ENCODE measurements at places on chromosomes 1 and 21.

- no peak for DNase-seq
Measured at GRCh38 chr1:174469687-174470086, 21.9 kb downstream of the GPR52 start.

DNA sequence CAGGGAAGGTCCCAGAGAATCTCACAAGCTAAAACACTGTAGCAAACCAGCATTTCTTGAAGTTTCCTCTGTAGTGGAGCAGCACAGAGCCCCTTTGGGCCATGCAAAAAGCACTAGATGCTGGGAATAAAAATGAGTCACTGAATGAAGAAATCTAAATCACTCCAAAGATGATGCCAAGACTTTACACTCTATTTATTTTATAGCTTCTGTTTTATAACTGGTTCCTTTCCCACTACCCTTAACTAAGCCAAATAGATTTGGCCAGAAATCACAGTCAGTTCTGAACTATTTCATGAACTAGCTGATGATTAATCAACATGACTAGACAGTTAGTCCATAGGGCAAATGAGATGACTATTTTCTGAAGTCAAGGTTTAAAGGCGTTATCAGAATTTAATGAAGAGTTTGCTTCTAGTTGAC, 89.5 kb downstream of the SCMH1 start:
- peak; percentile 78 for DNase-seq

GRCh38 chr1:82152356-82153271, 351.9 kb downstream of the ADGRL2 start:
- no peak for DNase-seq

DNA sequence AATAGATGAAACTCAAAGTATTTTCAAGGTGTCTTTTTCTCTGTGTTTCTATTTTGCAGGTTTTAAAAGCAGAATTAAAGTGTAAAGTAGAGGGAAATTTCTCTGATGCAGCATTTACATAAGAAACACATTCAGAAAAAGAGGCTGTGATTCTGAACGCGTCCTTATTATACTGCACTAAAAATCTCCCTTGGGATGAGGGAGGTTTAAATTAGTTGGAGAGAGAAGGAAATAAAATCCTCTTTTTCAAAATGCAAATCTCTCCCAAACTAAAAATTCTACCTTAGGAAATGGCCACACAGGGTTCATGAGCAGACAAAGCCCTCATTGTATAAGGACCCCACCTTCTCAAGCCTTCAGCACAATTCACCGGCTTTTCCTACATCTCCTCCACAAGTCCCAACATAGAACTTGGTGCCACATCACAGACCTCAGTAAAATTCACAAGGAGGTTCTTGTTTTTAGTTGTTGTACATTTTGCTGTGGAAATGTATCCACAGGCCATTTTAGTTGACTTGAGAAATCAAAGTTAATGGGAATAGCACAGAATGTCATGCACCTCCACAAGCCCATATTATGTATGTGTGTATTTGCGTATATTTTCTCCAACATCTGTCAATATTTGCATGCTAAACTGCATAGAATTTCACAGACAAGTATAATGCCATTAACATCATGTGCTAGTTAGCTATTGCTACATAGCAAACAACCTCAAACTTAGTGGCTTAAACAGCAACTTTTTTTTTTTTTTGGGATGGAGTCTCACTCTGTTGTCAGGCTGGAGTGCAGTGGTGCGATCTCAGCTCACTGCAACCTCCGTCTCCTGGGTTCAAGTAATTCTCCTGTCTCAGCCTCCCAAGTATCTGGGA, 59.8 kb downstream of the MAB21L3 start:
- no peak for DNase-seq

DNA sequence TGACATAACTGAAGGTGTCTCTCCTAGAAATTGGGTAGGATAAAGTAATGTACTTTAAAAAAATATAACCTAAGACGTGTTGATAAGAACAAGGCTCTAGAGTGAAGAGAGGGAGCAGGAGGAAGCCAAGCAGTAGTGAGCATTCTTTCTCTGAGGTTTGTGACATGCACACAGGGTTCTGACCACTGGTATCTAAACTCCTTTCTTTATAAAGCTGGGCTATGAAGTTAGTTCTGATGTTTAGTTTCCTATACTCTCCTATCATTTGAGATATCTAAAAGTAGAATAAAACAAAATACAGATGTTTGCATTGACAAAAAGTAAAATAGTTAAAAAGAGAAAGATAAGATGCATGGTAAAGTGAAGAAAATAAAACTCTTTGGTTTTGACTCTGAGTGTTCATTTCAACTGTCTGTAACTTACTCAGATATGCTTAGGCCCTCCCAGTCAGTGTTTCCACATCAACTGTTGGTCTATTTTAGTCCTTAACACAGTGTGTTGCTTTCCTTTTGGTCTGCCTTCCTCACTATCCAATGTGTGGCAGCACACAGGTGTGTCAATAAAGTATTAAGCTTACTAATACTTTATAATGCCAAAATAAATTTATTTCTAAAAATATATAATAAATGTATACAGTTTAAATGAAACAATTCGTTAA, 543.5 kb downstream of the PTPRC start:
- DNase-seq, result no peak

DNA sequence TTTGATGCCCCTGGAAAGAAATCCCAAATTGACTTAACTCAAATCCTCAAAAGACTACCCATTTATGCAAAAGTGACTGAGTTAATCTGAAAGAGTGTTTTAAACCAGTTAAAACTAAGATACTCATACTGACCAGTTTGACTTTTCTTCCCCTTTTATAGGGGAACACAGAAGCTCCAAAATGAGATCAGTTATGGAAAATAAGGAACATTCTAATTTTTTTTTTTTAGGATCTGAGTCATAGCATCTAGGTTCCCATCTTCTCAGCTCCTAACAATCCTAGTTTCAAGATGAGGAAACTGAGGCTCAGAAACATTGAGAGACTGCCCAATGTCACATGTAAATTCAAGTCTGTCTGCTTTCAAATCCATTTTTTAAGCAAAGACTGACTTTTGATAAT, 231.1 kb upstream of the RUNX1 start:
- DNase-seq, result no peak

- DNase-seq, result no peak
Measured at GRCh38 chr1:87451229-87451920, 122.7 kb downstream of the LMO4 start.

- peak; percentile 67 for DNase-seq
Measured at GRCh38 chr1:205950280-205950679, 7.0 kb upstream of the SLC26A9 start.

DNA sequence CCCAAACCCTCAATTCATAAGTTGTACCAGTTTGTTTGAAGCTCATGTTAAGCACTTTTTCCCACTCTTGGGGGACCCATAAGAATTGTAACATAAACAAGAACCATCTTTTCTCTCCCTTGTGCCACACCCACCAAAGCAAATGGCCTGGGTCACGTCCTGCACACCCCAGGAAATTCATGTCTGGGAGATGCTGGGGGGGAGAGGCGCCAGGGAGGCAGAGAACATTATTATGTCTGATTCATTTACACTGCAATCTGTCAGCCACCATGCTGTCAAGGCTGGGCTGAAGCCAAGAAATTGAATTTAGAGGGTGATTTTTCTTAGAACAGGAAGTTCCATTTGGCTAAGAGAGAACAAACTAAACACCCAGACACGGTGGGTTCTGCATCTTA, 37.2 kb upstream of the IPO9 start:
- DNase-seq, result peak; percentile 89

DNA sequence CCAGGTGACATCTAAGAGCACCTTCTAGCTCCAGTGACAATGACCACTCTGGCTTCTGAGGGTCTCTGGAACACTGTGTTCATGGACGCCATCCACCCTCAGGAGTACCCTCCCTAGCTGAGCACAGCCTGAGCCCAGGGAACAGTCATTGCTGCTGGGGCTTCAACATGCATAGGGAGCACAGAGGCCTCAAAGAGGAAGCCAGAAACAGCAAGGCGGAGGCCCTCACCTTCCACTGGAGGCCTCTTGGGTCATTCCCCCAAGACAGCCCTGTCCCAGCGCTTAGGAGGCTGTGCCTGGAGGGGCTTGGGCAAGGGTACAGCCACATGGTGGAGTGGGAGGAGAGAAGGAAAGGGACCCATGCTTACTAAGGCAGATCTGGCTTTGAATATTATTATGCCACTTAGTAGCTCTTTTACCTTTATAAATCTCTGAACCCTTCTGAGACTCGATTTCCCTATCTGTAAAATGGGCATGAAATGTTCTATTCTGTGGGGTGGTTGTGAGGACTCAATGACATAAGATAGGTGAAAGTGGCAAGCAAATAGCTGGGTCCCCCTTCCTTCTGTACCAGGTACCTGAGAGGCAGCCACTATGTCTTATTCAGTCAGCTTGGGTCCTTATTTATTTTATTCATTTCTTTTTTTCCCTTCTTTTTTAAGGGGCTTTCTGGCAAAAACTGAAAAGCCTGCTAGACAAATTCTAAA, 32.8 kb downstream of the PTAFR start:
- DNase-seq, result no peak

DNA sequence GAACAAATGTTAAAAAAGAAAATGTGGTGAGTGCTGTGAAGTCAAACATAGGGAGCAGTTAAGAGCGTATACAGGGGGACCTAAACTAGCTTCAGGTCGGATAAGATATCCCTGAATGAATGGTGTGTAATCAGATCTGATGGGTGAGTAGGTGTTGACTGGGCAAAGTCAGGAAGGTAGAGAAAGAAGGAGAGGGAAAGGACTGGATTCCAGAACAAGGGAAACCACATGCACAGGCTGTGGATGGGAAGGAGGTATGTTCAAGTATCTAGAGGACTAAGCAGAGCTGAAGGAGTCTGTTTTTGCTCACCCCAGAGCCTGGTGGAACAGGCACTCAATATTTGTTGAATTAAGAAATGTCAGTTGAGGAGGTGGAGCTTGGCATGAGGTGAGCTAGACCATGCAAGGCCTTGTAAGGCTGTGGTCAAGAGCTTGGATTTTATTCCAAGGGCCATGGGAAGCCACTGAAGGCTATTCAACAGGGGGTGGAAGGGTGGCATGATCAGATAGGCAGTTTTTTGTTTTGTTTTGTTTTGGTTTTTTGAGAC, 27.4 kb downstream of the MAP7D1 start:
- no peak for DNase-seq

DNA sequence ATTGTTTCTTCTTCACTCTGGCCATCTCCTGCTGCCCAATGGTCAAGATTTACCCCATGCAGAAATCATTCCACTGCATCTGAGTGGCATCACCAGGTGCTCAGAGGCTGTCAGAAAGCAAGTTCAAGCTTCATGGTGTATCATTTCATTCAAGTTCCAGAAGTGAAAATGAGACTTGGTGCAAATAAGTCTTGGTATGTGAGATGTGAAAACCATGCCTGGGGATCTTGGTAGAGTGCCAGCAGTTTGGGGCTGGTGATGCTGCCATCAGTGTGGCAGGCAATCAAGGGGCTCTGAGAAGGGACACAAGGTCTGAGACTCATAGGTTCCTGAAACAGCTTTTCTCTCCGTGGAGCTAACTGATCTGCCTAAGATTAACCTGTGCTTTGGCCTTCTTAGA, 52.0 kb downstream of the CD2 start:
- no peak for DNase-seq
